ENCODE measurements at places on chromosomes 4 and X.
A peak's percentile ranks its signal among the peaks of the same experiment; 100 is the strongest.

DNA sequence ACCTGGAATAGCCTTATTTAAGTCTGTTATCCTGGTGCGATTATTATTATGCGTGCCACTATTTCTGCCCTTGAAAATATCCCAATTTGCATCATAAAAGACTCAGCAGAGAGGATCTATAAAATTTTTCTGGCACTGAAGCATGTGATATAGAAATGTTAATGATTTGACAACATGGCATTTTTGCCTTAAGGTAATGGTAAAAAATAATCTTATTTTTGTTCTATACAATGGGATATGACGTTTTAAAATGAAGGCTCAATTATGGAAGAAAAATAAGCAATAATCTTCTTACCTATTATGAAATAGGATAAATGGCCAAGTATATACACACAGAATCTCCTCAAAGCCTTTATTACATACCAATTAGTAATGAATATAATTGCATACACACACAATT is 113.5 kb downstream of the PDGFC start:
- no peak for DNase-seq

DNA sequence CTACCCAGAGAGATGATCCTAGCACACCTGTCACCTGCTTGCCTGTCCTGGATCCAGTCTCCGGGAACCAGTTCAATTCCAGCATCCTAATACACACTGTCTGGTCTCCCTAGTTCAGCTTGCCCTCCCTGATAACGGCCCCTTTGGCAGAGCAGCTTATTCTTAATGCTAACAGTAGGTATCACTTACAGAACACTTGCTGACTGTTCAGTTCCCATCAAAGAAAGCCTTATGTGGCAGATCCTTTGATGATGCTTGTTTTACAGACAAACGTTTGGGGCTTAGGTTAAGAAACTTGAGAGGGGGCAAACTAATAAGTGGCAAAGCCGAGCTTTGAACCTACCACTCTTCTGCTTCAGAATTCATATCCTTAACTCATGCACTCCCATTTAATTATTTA is 890 bp downstream of the RASSF6 start:
- no peak for DNase-seq

- no peak for DNase-seq
Observed at GRCh38 chrX:4830880-4831557, 1117.6 kb upstream of the PRKX start.

GRCh38 chr4:136927172-136927571 is 605.1 kb downstream of the PCDH18 start:
- peak; percentile 89 for DNase-seq
